ENCODE measurements at places on chromosomes 7 and 10.

DNA sequence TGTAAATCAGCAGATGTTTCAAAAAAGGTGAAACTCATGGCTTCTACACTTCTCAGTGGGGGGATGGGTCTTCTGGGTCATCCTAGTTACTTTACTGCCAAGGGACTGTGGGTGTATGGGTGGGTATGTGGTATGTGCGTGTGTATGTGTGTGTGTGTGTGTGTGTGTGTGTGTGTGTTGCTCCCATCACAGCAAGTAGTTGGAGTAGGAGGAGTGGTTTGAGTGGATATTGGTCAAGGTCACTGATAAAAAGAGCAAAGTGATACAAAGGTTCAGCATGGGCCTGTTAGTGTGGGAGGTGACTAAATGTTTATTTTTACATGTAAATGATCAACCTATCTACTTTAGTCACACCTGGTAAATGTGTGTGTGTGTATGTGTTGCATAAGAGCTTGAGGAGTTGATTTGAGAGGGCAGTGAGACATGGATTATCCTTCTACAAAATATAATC is 11.8 kb upstream of the COBL start:
- DNase-seq = no peak

GRCh38 chr7:96719164-96719563 is 9.5 kb upstream of the SEM1 start:
- no peak for DNase-seq

- no peak for DNase-seq
Measured at GRCh38 chr10:122352817-122353525, 21.5 kb upstream of the PLEKHA1 start.

GRCh38 chr10:133315847-133316246 is 7.1 kb downstream of the ZNF511 start:
- peak; percentile 29 for DNase-seq

DNA sequence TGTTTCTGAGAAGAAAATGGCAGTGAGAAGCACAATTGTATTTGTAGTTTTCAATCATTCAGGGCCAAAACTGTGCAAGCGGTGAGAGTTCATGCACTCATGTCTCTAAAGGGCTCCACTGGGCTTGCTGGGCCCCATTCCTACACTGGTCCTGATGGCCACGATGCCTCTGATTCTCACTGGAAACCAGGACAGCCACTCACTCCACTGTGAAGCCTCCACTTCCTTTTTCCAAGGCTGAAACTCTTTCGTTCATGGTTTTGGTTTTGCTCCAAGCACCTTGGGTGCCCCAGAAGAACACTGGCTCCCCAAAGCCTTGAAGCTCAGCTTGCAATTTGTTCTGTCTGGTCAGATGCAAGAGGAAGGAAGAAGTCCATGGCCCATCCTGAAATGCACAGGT is 390.0 kb upstream of the MKI67 start:
- DNase-seq = no peak

- DNase-seq = no peak
Measured at GRCh38 chr10:29608062-29608461, 26.7 kb downstream of the SVIL start.

- no peak for DNase-seq
Measured at GRCh38 chr7:95820778-95821177, 48.4 kb downstream of the DYNC1I1 start.

- DNase-seq = no peak
Measured at GRCh38 chr10:22159180-22159579, 58.6 kb downstream of the EBLN1 start.

DNA sequence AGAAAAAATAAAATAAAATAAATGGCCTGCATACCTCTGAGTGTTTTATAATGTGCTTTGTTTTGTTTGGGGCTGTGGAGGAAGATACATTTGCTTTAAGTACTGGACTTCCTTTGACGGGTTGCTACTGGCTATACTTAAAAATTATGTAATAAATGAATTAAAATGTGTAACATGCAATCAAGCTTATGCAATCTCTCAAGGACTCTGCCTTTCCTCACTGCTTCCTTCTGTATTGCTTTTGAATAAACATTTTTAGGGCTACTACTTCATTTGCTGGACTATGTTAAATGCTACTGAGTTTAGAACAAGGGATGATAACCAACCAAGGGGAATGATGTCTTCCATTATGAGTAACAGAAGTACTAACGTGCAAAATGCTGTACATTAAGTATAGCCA is 91.6 kb downstream of the ETV1 start:
- no peak for DNase-seq

GRCh38 chr10:95792874-95793285 is 36.9 kb downstream of the ENTPD1 start:
- DNase-seq = no peak

DNA sequence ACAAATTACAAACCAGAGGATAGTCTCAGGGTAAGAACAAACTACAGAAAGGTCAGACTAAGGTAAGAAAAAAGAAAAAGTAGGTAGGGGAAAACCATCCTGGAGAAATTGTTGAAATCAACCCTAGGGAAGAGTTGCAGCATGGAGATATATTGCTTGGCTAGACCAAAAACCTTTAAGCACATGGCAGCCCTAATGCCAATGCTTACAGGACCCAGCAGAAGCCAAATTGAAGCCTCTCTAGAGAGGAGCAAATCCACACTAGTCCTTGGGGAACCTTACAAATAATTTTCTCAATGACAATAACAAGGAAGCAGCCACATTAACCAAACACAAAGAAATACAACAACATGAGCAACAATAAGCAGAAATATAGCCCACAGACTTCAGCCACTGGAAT is 81.9 kb downstream of the CNOT4 start:
- no peak for DNase-seq

GRCh38 chr7:157359581-157359980 is 22.8 kb downstream of the DNAJB6 start:
- peak; percentile 24 for DNase-seq

DNA sequence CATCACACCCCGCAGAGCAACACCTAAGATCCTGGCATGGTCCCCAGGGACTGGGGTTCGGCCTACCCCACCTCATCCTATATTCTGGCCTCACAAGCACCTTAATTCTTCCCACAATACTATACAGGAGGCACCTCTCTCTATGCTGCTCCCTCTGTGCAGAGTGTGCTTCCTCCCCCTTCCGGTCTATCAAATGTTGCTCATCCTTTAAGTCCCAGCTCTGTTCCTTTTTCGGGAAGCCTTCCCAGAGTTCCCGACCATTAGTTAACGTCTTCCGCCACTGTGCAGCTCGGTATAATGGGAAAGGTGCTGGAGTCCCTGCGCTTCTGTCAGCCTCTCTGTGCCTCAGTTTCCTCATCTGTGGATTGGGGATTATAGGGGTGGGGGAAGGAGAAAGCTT is 21.8 kb downstream of the PALD1 start:
- DNase-seq = no peak

DNA sequence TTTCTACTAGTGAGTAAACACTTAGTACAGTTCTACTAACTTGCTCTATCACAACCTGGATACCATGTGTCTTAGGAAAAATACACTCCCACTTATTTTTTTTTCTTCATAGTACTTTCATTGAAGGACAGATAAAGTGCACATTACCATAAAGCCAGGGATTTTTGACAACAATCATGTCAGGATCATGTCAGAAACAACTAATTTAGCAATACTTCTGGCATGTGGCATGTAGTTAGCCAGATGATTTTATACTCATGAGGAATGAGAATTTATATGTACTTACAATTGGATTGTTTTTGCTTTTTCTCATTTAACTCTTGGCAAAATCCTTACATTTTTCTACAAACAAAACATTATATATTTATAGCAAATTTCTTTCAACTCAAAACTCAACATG is 630.7 kb upstream of the GRM3 start:
- DNase-seq = no peak

DNA sequence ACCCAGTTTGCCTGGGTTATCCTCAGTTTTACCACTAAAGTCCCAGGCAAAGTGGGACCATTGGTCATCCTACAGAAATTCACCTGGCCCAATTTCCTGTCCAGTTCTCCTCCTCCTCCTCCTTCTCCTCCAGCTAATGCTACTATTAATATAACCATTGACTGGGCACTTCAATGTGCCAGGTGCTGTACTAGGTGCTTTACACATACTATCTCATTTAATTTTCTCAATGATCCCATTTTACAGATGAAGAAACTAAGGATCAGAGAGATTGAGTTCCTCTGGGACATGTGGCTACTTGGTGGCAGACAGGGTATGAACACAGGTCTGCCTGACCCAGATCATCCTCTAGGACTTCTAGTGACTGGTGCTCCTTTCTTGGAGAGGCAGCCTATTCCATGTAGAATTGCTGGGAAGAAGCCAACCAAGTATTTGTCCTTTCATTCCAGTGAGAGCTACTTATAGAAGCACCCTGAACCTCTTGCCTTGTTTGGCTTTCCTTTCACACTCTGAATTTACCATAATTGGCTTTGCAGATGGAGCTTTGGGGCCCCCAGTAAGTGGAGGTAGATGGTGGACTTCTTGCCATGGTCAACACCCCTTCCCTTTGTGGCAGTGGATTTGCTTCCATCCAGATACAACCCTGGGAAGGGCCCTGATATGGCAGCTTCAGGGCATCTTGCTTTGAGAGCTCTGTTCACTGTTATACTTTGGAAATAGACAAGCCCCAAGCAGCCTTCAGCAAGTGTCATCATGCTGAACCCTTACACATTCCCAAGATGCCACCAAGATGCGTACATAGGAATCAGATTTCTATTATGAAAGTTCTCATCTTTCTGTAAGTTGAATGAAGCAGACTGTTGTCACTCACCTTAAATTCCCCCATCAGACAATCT is 78.7 kb downstream of the MYOF start:
- no peak for DNase-seq

DNA sequence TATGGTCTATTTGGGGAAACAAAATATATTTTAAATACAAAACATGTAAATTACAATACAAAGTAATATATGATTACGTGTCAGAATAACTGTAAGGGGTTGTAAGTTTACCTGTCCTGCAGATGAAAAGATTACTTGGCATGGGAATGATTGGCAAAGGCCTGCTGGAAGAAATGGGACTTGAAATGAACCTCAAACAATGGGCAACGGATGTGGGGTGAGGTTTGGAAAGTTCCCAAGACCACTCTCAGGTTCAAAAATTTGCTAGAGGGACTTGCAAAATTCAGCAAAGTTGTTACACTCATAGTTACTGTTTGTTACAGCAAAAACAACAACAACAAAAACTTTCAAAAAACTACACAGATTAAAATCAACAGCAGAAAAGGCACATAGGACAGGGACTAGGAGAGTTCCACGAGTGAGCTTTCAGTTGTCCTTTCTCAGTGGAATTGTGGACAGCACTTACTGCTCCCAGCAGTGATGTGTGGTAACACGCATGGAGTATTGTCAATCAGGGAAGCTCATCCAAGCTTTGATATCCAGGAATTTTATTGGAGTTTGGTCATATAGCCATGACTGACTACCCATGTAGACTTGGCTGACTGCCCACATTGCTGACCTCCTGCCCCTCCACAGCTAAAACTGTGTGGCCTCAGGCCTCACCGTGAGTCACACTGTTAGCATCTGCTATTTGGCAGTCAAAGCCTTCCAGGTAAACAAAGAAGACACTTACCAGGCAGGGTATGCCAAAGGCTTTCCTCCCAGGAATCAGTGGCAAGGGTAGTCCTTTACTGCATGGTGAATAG is 43.8 kb downstream of the EXOC6 start:
- DNase-seq = no peak

GRCh38 chr10:75097666-75098285 is 13.7 kb upstream of the SAMD8 start:
- no peak for DNase-seq
